ENCODE measurements at places on chromosomes 12 and 14. TPM values are rescaled to one million over a fixed set of nuclear protein-coding genes. Genes with fewer than 3 reads are reported as not detected.

- H3K4me1 ChIP-seq = no peaks in the 10 kb centered on the region
- H3K27ac ChIP-seq = no peak overlapping the region
- H3K4me3 ChIP-seq = no peak overlapping the region
- DNase-seq = no peak
These were observed 52.3 kb downstream of the TSPAN9 start for GRCh38 chr12:3129301-3130056.

DNA sequence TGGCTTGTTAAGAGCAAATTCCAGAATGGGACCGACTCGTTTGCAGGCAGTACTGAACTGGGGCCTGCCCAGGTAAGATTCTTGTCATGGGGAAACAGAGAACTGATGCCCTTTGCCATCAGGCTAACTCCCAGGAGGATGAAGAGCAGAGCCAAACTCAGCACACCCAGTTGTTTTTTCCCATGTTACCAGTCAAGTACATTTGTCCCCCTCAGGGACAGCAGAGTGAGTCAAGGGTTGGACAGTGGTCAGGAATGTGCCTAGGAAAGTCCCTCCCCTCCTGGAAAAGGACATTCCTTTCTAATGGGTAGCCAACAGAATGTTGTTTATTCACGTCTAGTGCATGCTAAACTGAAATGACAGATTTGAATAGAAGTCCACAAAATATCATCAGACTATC is 1.6 kb downstream of the ART4 start:
- peak overlapping the region; percentile 75 for H3K27ac ChIP-seq
- DNase-seq = peak; percentile 83
- no peaks in the 10 kb centered on the region for H3K36me3 ChIP-seq
- H3K4me1 ChIP-seq = peaks cover 57% of the 10 kb centered on the region
- no peaks in the 10 kb centered on the region for H3K27me3 ChIP-seq
- no peak overlapping the region for H3K4me3 ChIP-seq

- DNase-seq = no peak
- no peak overlapping the region for H3K4me3 ChIP-seq
- no peaks in the 10 kb centered on the region for H3K27me3 ChIP-seq
- H3K36me3 ChIP-seq = no peaks in the 10 kb centered on the region
- no peak overlapping the region for H3K27ac ChIP-seq
- H3K4me1 ChIP-seq = peaks cover 24% of the 10 kb centered on the region
These were observed 92.7 kb downstream of the ITPK1 start for GRCh38 chr14:93023039-93023438.

DNA sequence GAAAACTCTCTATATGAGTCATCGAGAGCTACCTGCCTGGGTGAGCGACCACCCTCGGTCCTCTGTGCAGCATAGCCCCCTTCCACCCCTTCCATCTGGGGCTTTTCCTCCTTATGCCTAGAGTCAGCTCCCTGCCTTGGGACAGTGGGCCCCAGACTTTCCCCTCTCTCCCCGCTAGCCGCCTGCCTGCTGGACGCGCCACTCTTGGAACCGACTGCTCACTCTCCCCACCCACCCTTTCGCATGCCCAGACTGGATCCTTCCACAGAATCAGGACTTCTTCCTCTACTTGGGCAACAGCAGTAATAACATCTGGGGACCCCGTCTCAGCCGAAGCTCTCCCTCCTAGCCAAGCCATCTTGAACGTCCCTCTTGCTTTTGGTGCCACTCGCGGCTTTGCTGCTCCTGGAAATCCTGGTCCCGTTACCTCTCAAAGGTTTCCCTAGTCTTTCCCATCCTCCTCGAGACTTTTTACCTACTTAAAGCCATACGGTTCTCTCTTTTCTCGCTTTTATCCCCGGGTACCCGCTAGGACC is 671 bp downstream of the ESYT1 start:
- H3K27me3 ChIP-seq = no peaks in the 10 kb centered on the region
- peak; percentile 38 for DNase-seq
- H3K4me1 ChIP-seq = peaks cover 41% of the 10 kb centered on the region

GRCh38 chr14:88003425-88003824 is 1.5 kb upstream of the GPR65 start:
- no peaks in the 10 kb centered on the region for H3K4me1 ChIP-seq
- H3K27ac ChIP-seq = no peak overlapping the region
- H3K4me3 ChIP-seq = no peak overlapping the region
- H3K36me3 ChIP-seq = no peaks in the 10 kb centered on the region

GRCh38 chr12:112796067-112796466 is 4.5 kb downstream of the RPH3A start:
- no peaks in the 10 kb centered on the region for H3K36me3 ChIP-seq
- H3K4me3 ChIP-seq = no peak overlapping the region
- H3K27ac ChIP-seq = no peak overlapping the region
- DNase-seq = no peak
- no peaks in the 10 kb centered on the region for H3K4me1 ChIP-seq

- no peaks in the 10 kb centered on the region for H3K4me1 ChIP-seq
- DNase-seq = no peak
- no peak overlapping the region for H3K4me3 ChIP-seq
- no peaks in the 10 kb centered on the region for H3K27me3 ChIP-seq
- H3K36me3 ChIP-seq = no peaks in the 10 kb centered on the region
These were observed 11.4 kb downstream of the GNG2 start for GRCh38 chr14:51871846-51872245.

GRCh38 chr14:25537846-25538455 is 488.0 kb upstream of the STXBP6 start:
- H3K4me1 ChIP-seq = no peaks in the 10 kb centered on the region
- DNase-seq = peak; percentile 68
- no peaks in the 10 kb centered on the region for H3K27me3 ChIP-seq
- H3K36me3 ChIP-seq = no peaks in the 10 kb centered on the region
- no peak overlapping the region for H3K4me3 ChIP-seq

Gene NEUROD4
- not detected for total RNA-seq

Gene CHURC1
- total RNA-seq = 29.1 TPM

Gene C12orf54
- not detected for total RNA-seq

Gene TCL1B
- total RNA-seq = not detected

Gene PRH2
- total RNA-seq = not detected

Gene FLRT2
- 114 TPM for total RNA-seq

Gene NRIP2
- total RNA-seq = 0.33 TPM

Gene ENTPD5
- total RNA-seq = 4.4 TPM
